Activated CD4-positive, CD25-positive, alpha-beta regulatory T cell treated with anti-CD3 and anti-CD28 coated beads, Interleukin-2, amount 50 U/mL, for 72 hours (primary cell): ENCODE measurements at places on chromosomes 5 and 9.

DNA sequence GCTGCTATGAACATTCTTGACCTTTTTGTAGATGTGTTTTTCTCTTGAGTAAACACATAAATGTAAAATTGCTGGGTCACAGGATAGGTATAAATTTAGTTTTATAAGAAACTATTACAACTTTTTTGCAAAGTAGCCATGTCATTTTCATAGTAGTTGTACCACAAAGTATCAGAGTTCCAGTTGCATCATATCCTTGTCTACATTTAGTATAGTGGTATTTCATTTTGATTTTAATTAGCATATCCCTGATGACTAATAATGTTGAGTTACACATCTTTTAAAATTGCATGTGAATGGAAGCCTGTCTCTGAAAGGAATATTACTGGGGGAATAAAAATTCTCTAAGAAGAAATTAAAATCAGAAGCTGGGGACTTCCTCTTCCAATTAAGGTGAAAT, 85.4 kb downstream of the TMEM161B start:
- no peak for DNase-seq

GRCh38 chr9:127036437-127036836, 86.0 kb downstream of the ANGPTL2 start:
- no peak for DNase-seq

GRCh38 chr9:136720251-136720897, 8.0 kb downstream of the DIPK1B start:
- DNase-seq, result no peak

- DNase-seq, result no peak
Observed at GRCh38 chr9:120387257-120388002, 192.5 kb downstream of the CDK5RAP2 start.

DNA sequence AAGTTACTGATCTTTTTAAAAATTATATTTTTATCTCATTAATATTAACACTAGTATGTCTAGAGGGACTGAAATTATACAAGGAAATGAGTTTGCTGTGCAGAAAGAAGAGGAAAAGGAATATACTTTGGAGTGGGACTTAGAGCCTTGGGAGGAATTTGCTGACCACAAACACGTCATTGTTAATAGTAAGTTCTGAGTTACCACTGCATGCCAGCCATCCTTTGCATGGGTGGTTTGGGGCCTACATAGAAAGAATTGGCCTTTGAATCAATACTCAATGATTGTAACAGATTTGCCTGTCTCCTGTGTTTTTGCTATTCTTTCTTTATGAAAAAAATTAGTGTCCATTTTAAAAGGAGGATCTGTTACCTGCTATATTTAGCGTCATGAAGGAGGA, 232.6 kb upstream of the TNC start:
- no peak for DNase-seq

DNA sequence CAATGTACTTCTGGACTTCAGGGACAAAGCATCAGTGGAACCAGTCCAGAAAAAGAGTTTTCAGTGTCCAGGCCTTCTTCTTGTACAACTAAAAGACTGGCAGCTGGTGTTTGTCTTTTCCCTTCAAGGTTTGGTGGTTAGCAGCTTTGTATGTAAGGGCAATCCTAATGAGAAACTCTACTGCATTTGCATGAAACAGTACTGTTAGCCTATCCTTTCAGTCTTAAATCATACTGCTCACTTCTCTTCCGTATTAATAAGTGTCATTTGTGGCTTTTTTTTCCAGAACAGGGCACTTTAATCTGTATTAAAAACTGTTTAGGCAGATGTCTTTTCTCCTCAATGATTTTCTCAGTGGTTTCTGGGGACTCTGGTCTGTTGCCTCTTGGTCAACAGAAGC, 48.9 kb downstream of the FAM174A start:
- no peak for DNase-seq

- no peak for DNase-seq
Observed at GRCh38 chr9:36930941-36931340, 103.1 kb downstream of the PAX5 start.
